ENCODE measurements at places on chromosomes 12 and 14.

GRCh38 chr12:2959192-2959504, at the start of gene TEAD4:
Gene TEAD4 (plus strand): TSS chr12:2959397.
- DNase-seq = peak; percentile 71

GRCh38 chr14:52067873-52068614, 815 bp downstream of the NID2 start:
- no peak for DNase-seq

DNA sequence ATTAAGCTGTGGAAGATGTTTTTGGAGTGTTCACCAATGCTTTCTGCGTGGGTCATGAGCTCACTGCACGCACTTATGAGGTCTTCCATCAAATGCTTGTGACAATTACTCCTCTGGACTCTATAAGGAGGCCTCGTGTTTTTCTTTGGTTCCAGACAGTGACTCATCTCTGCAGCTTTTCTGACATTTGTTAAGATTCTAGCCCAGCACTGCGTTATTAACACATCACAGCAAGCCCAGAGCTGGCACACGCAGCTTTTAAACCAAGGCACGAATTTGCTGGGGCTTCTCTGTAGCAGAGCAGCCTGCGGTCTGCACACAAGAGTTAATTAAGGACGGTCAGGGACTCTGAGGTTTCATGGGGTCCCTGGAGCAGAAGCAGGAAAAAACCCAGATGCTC, 16.9 kb downstream of the MEG3 start:
- DNase-seq = no peak

DNA sequence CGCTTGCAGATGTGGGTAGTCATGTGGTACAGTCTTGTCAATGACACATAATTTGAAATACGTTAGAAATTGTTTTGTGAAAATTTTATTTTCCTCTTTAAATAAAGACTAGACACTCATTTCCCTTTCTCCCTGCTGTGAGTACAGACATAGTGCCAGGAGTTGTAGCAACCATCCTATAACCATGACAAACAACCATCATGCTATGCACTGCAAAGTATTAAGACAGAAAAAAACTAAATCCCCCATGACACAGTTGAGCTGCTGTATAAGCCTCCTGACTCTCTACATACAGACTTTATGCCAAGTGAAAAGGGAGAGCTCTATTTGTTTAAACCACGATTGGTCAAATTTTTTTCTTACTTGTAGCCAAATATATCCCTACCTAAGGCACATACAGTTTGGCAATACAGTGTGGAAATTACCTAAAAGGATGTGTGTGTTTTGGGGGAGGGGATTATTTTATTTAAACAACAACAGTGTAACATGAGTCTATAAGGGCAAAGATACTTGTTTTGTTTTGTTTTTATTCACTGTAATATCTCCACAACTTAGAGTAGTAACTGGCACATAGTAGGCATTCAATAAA, 45.0 kb upstream of the KRR1 start:
- DNase-seq = no peak

DNA sequence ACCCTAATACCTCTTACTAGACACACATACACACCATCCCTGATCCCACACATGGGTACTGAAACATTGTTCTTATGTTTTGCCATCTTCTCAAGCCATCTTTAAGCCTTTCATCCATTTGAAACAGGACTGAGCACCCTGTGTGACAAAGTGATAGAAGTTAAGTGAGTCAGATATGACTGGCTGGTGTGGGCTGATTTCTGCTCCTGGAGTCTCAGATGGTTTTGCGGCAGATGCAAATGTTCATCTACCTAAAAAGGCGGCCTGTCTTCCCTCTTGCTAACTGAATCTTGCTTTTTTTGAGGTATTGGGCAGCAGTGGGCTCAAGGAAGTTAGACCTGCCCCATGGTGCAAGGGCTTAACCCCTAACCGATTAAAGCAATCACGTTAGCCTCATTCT, 30.4 kb upstream of the PKP2 start:
- no peak for DNase-seq

DNA sequence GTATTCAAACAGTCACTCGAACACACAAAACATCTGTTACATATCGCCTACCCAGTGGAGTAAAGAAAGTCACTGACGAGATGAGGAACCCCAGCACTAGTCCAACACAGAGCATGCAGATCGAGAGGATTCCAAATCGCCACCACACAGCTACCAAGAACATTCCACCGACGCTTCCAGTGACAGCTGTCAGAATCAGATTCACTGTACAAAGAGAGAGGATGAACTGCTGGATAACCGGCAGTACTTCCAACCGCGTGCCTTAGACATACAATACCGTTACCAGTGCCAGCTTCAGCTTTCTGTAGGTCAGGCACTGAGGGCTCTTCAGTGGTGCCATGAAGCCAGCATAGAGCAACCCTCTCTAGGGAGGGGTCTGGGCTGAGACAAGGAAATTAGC, 34.5 kb downstream of the TM7SF3 start:
- DNase-seq = no peak

- DNase-seq = peak; percentile 33
Observed at GRCh38 chr12:19739195-19739776, 300.0 kb downstream of the AEBP2 start.

DNA sequence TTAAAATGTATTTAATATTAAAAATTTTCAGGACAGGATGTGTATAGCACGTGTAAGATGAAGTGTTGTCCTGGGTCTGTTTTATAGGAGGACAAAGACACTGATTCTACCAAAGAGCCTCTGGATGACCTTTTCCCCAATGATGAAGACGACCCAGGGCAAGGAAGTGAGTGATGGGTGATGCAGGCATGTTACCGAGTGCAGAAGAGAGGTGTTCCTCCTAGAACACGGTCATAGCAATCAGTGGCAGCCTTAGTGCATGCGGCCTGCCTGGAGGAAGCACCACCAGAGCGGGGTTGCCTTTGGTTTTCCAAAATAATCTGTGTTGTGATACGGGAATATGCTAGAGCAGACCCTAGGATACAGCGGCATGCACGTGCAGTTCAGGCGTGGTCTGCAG, 33.0 kb downstream of the KLC1 start:
- DNase-seq = no peak

DNA sequence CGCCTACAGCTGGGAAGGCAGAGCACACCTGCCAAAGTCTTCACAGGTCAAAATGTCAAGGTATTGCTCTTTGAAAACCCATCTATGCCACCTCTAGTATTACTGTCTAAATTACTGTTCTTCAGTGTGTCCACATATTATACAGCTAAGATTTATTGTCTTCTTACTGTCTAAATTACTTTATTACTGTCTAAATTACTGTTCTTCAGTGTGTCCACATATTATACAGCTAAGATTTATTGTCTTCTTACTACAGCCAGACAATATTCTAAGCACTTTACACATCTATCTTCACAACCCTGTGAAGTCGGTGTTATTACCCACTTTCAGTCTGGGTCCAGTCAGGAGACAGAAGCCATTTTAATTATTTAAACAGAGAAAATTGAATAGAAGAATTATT, 173.9 kb downstream of the MYRFL start:
- peak; percentile 82 for DNase-seq

GRCh38 chr12:32918890-32919801, 22.6 kb upstream of the PKP2 start:
- DNase-seq = peak; percentile 23

DNA sequence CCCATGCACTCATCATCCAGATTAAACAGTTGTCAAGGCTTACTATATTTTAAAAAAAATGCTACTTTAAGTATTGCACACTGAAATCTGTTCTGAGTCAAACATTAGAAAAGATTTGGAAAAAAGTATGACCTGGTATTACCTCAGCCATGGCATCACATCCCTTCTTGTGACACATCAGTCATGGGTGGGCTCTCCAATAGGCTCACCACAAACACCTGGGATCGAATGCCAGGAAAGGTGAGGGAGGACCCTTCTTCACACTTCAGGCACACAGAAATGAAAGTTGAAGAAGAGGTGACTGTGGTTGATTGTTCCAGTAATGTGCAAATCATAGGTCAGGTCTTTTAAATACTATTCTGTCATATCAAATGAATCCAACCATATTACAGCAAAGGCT, 36.6 kb upstream of the GZMB start:
- no peak for DNase-seq

DNA sequence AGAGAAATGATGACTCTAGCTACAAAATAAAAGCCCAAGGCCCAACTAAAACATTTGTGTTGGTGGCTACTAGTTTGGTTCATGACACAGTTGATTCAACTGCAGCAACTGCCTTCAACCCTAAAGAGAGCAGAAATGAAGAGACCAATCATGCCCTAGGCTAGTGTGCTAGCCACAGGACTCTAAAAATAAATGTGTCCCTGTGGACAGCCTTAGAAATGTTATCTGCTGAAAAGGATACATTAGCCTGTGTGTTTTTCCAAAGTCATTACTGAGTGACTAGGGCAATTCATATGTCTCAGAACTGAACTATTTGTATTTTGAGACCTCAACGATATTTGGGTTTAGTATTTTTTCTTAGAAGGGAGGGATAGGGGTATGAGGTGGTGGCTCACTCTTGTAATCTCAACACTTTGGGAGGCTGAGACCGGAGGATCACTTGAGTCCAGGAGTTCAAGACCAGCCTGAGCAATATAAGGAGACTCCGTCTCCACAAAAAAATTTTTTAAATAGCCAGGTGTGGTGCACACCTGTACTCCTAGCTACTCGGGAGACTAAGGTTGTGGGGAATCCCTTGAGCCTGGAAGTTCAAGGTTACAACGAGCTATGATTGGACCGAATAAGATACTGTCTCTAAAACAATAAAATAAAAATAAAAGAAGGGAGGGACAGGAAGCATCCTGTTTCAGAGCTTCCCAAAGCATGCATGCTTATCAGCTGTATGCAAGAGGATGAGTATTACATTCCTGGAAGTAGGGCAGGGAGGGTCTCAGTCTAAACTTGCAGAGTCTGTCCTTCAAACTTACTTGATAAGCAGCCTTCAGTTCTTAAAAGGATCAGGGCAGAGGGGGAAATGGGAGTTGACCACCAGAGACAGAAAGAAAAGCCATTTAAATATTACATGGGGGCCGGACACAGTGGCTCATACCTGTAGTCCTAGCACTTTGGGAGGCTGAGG, 29.6 kb upstream of the NAP1L1 start:
- no peak for DNase-seq

All from NCI-H774 (cell line).